ENCODE measurements at places on chromosomes 16 and 17.

- DNase-seq: no peak
These were observed 7.3 kb upstream of the DPEP3 start for GRCh38 chr16:67987460-67988160.

- no peak for DNase-seq
These were observed 863 bp downstream of the CASKIN1 start for GRCh38 chr16:2195322-2196161.

DNA sequence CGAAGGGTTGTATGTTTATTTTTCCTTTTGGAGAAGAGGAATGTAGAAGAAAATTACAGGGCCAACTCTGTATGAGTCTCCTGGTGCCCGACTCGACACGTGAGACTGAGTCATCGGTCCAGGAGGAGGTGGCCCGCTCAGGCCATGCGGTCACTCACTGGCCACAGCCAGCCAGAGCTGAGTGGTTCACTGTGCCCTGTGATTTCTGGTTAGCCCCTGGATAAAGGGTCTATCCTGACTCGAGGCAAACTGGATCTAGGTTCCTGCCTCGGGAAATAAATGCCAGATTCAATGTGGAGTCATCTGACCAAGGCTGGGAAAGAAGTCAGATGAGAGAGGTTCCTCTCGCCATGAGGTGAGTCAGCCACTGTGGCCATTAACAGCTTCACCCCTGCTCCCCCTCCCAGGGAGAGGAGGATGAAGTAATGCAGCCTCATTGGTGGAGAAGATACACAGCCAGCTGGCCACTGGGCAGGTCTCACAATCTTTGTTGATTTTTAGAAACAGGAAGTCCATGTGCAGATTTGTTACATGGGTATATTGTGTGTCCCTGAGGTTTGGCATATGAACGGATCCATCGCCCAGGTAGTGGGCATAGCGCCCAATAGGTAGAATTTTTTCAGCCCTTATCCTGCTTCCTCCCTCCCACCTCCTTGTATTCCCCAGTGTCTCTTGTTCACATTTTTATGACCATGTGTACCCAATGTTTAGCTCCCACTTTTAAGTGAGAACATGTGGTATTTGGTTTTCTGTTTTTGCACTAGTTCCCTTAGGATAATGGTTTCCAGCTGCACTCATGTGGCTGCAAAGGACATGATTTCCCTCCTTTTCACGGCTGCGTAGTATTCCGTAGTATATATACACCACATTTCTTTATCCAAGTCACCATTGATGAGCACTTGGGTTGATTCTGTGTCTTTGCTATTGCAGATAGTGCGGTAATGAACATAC, 21.7 kb upstream of the USP36 start:
- no peak for DNase-seq

DNA sequence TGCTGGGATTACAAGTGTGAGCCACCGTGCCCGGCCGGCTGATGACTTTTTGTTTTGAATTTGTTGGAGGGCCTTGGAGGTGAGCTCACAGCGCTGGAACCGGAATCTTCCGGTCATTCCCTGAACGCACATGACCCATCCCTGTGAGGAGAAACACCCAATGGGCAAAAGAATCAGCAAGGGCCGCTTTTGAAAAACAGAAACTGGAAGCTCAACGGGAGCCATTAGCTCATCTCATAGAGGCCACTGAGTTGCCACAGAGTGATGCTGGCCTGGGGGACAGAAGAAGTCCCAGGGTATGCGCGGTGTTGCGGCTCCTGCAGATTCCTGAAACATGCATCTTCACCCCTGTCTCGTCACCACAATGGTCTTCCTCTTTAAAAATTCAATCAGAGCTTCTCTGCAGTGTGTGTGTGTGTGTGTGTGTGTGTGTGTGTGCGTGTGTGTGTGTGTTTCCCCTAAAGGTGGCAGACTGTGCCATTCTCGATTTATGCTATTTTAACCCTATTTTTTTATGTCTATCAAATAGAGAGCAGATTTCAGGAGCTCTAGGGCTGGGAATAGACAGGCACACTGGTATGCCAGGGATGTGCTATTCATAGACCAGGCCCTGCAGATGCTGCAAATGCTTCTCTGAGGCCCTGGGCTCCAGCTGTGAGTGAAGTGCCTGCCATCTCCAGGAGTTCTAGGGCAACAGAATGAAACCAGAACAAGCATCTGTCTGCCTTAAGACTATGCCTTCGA, 68.3 kb downstream of the MARCHF10 start:
- no peak for DNase-seq

DNA sequence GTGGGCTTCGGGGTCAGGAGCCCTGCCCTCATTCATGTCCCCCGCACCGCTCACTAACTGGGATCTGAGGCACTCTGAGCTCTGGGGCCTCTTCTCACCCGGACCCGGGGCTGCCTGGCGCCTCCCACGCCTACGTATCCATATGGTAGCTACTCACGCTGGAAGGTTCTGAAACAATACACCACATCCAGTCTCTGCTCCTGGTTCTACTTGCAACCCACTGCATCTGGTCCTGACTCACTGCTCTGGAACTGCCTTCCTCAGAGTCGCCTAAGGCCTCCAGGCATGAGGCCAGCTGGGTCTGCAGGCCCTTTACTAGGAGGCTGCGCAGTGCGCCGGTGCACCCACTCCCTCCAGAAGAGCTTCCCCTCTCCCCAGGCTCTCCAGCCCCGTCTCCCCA, 18.1 kb downstream of the USP36 start:
- DNase-seq: no peak

DNA sequence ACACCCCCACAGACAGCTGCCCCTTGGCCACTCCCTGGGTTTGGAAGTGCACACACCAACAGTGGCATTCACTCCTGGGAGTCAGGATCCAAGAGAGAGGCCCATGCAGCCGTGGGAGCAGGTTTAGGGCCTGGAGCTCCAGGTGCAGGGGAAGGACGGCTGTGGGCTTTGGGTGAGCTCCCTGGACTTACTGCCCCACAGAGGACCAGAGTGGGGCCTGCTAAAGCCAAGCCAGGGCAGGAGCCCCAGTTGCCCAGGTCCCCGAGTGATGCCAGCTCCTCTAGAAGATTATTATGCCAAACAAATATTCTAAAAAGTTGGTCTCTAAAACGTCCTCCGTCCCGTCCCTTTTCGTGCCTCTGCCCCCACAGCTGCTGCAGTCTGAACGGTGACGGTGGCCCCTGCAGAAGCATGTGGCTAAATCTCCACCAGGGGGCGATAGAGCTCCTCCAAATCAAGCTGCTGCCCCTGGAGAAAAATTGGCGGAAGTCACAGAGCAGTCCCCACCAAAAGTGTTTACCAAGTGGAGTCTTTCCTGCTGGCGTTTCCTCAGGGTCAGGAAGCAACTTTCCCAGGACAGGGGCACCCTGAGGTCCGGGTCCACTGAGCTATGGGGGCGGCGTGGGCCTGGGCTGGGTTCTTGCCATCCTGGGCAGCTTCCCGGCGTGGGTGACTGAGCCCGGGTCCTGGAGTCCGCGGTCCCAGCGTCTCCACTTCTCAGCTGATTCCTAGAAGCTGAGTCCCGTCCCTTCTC, 4.2 kb downstream of the ARMC7 start:
- DNase-seq: peak; percentile 85

GRCh38 chr17:58658804-58659713, 32.8 kb downstream of the TEX14 start:
- DNase-seq: peak; percentile 85

Measured in GM10248 (cell line).